ENCODE measurements at places on chromosomes 12 and 14.

- peaks cover 9% of the 10 kb centered on the region for H3K36me3 ChIP-seq
- H3K27ac ChIP-seq: no peak overlapping the region
- no peak overlapping the region for H3K4me3 ChIP-seq
- H3K4me1 ChIP-seq: peaks cover 30% of the 10 kb centered on the region
- H3K27me3 ChIP-seq: no peaks in the 10 kb centered on the region
Measured at GRCh38 chr14:73245480-73246325, 8.4 kb downstream of the PAPLN start.

DNA sequence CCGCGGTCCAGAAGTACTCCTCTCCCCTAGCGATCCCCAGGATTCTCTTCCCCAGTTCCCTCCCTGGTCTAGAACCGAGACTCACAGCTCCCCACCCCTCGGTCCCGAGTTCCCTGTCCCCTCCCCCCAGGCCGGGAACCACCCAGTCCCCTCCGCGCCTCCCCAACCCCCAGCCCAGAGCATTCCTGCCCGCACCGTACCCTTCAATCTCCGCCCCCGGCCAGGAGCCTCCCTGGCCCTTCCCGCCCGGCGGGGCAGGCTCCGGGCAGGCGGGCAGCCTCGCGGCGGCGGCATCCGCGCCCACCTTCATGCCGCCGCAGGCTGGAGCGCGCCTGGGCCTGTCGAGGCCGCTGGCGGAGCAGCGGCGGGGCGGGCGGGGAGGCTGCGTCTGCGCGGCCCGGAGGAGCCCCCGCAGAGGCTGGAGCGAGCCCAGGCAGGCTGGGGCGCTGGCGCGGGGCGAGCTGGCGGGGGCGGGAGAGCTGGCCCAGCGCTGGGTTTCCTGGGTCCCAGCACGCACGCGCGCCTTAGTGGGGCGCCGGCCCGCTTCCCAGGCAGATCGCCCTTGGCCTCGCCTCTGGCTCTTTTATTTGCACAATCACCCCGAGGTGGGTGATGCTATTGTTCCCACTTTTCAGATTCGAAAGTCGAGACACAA lies 22.2 kb upstream of the GPR132 start:
- DNase-seq: peak; percentile 88
- peak overlapping the region; percentile 71 for H3K4me3 ChIP-seq
- H3K4me1 ChIP-seq: peaks cover 43% of the 10 kb centered on the region
- H3K36me3 ChIP-seq: no peaks in the 10 kb centered on the region

DNA sequence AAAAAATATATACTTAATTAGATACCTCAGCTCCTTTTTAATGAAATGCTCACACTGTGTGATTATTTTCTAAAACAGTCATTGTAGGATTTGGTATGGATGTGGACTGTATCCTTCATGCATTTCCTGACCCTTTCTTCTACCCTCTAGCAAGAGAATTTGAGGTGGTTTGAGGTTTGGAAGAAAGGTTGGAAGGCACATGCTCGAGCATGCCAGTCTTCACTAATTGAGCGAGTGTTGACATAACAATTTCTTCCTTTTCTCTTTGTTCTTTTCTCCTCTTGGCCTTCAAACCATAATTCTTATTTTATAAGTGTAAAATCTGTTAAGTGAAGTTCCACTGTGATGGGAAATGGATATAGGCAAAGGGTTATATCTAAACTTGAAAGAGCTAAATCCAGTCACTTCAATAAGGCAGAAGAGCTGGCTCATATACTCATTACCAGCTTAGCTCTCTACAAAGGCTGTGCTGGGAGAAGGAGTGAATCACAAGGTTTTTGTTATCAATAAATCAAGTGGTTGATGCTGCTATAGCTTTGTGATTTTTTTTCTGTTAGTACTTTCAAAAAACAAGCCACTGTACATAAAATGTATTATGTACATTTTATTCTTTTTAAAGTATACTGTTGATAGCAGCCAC lies 16.2 kb upstream of the PTHLH start:
- no peak for DNase-seq
- no peaks in the 10 kb centered on the region for H3K27me3 ChIP-seq
- H3K27ac ChIP-seq: no peak overlapping the region
- H3K36me3 ChIP-seq: no peaks in the 10 kb centered on the region
- H3K4me1 ChIP-seq: no peaks in the 10 kb centered on the region

- DNase-seq: no peak
- H3K36me3 ChIP-seq: no peaks in the 10 kb centered on the region
- H3K27ac ChIP-seq: no peak overlapping the region
Measured at GRCh38 chr14:92751819-92752218, 3.4 kb upstream of the LGMN start.

DNA sequence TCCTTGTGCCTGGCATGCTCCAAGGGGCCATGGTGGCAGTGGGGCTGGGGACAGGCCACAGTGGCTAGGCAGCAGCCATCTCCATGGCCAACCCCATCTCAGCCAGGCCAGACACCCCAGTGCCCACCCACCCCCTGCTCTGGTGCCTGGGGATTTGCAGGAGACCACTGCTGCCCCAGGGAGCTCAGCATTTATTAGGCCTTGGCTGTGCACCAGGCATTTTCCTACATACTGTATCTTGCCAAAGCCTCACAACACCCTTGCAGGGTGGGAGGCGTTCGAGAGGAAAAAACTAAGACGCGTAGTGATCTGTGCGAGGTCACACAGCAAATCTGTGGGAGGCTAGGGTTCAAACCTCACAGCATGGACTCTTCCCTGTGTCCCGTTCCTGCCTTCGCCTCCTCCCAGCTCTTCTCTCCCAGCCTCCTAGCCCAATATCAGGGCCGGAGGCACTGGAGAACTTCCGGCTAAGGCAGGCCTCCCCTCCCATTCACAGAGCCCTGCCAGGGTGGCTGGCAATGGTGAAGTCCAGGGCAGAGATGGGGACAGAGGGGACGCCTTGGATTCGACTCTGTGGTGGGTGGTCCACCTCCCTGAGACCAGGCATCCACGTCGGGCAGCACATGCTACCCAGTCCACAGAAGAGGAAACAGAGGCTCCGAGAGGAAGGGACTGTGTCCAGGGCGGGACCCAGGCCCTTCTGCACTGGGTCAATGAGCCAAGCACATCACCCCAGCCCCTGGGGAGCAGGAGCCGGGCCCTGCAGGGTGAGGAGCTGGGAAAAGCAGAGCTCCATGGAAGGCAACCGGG lies 57.4 kb downstream of the FAM222A start:
- no peaks in the 10 kb centered on the region for H3K36me3 ChIP-seq
- no peak overlapping the region for H3K27ac ChIP-seq
- H3K4me1 ChIP-seq: no peaks in the 10 kb centered on the region
- H3K27me3 ChIP-seq: peaks cover 3% of the 10 kb centered on the region
- peak; percentile 51 for DNase-seq

DNA sequence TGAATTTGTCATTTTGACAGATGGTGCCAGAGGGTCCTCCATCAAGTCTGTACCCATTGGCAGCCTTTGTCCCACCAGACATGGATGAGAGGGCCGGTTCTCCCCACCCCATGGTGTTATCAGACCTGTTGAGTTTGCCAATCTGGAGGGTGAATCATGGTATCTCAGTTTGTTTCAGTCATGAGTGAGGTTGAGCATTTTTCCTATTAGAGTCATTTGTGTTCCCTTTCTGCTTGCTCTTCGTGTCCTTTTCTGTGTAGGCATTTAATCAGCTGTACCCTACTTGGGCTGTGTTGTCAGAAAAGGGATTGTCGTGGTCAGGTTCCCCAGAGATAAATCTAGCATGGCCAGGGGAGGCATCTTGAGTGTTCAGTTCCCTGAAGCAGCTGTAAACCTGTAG lies 30.5 kb downstream of the SLC24A4 start:
- no peak overlapping the region for H3K27ac ChIP-seq
- H3K4me3 ChIP-seq: no peak overlapping the region
- DNase-seq: no peak

DNA sequence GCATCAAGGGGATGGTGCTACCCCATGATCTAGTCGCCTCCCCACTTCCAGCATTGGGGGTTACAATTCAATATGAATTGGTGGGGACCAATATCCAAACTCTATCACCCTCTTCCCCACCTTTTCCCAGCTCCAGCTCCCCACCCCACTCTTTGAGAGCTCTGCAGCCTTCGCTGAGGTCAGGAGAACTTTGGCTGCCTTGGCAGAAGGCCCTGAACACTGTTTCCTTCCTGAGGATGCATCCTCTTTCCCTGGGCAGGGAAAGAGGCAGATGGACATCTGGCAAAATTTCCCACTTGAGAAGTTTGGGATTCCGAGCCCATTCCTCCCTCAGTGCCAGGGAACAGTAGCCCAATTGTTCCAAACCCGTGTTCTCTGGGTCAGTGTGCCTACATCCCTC lies 169.1 kb downstream of the TSPAN9 start:
- peaks cover 8% of the 10 kb centered on the region for H3K4me1 ChIP-seq
- no peaks in the 10 kb centered on the region for H3K27me3 ChIP-seq
- peaks cover 8% of the 10 kb centered on the region for H3K36me3 ChIP-seq
- no peak overlapping the region for H3K4me3 ChIP-seq
- DNase-seq: no peak

DNA sequence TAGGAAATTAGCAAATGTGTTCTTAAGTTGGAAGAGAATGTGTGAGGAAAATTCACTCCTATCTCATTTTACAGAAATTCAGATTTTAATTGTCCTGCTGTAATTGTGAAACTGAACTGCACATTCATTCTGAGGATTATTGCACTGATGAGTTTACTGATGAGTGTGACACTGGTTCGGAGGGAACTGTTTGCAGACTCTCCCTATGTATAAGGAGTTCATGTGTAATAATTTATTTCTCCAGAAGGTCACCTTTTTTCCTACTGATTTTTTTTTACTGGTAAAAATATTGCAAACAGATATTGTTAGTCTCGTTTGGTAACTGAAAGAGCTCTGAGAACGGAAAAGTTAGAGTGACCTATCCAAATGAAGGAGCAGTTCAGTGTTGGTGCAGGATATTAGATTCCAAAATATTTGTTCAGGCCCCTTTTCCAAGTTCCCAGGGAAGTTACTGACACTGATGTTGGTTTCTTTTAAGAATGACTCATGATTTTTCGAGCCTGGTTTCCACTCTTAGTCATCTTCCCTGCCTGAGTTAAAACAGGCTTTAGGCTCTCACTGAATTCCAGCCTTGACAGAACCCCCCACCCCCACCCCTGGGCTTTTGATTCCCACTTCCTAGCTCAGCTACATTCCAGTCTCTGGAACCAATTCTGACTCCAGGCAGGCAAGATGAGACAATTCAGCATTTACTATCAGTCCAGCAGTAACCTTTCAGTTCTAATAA lies 18.4 kb downstream of the ANO6 start:
- peak overlapping the region; percentile 48 for H3K4me3 ChIP-seq
- H3K36me3 ChIP-seq: peaks cover 1% of the 10 kb centered on the region
- DNase-seq: no peak
- H3K27ac ChIP-seq: peak overlapping the region; percentile 95
- no peaks in the 10 kb centered on the region for H3K27me3 ChIP-seq
- H3K4me1 ChIP-seq: peaks cover 75% of the 10 kb centered on the region

- peaks cover 7% of the 10 kb centered on the region for H3K4me1 ChIP-seq
- H3K27ac ChIP-seq: no peak overlapping the region
- H3K4me3 ChIP-seq: no peak overlapping the region
- H3K36me3 ChIP-seq: peaks cover 5% of the 10 kb centered on the region
- DNase-seq: no peak
Measured at GRCh38 chr12:89328151-89329030, 23.9 kb downstream of the DUSP6 start.

GRCh38 chr12:24560831-24561271 lies 388.1 kb downstream of the BCAT1 start:
- no peaks in the 10 kb centered on the region for H3K36me3 ChIP-seq
- H3K4me1 ChIP-seq: peaks cover 35% of the 10 kb centered on the region

GRCh38 chr12:51947246-51947996 lies 4.1 kb upstream of the ACVR1B start:
- H3K4me1 ChIP-seq: peaks cover 5% of the 10 kb centered on the region
- no peak overlapping the region for H3K27ac ChIP-seq
- peaks cover 10% of the 10 kb centered on the region for H3K36me3 ChIP-seq
- H3K4me3 ChIP-seq: no peak overlapping the region
- DNase-seq: no peak

DNA sequence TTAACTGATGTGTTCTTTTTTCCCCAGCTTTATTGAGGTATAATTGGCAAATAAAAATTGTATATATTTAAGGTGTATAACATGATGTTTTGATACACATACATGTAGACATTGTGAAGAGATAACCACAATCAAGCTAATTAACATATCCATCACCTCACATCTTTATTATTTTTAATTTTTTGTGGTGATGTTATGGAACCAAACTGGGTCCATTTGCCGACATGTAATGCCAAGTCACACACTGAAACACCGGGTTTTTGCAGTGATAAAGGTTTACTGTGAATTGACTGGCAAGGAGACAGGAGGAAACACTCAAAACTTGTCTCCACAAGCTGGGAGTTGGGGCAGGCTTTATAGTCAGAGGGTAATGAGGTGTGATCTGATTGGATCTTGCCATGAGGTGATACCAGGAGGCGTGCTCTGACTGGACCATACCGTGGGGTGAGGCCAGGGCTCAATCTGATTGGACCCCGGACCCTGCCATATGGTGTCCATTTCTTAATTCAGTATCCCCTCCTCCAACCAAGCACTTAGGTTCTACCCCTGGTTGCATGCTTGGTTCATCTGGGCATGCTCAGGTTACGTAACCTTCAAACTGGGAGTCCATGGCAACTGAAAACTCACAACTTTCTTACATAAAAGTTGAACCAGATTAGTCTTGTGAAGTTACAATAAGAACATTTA lies 11.8 kb upstream of the WSCD2 start:
- H3K27ac ChIP-seq: no peak overlapping the region
- DNase-seq: no peak
- peaks cover 6% of the 10 kb centered on the region for H3K4me1 ChIP-seq
- no peaks in the 10 kb centered on the region for H3K36me3 ChIP-seq
- peaks cover 29% of the 10 kb centered on the region for H3K27me3 ChIP-seq

GRCh38 chr14:83556065-83556464 lies 1973.9 kb upstream of the FLRT2 start:
- no peak overlapping the region for H3K4me3 ChIP-seq
- H3K4me1 ChIP-seq: peaks cover 35% of the 10 kb centered on the region
- no peak for DNase-seq
- H3K27me3 ChIP-seq: no peaks in the 10 kb centered on the region
- no peaks in the 10 kb centered on the region for H3K36me3 ChIP-seq
- no peak overlapping the region for H3K27ac ChIP-seq

- no peak overlapping the region for H3K4me3 ChIP-seq
- no peak for DNase-seq
- peaks cover 1% of the 10 kb centered on the region for H3K36me3 ChIP-seq
- H3K4me1 ChIP-seq: peaks cover 6% of the 10 kb centered on the region
- no peak overlapping the region for H3K27ac ChIP-seq
- H3K27me3 ChIP-seq: peaks cover 39% of the 10 kb centered on the region
Measured at GRCh38 chr14:96108911-96109310, 69.7 kb downstream of the C14orf132 start.

DNA sequence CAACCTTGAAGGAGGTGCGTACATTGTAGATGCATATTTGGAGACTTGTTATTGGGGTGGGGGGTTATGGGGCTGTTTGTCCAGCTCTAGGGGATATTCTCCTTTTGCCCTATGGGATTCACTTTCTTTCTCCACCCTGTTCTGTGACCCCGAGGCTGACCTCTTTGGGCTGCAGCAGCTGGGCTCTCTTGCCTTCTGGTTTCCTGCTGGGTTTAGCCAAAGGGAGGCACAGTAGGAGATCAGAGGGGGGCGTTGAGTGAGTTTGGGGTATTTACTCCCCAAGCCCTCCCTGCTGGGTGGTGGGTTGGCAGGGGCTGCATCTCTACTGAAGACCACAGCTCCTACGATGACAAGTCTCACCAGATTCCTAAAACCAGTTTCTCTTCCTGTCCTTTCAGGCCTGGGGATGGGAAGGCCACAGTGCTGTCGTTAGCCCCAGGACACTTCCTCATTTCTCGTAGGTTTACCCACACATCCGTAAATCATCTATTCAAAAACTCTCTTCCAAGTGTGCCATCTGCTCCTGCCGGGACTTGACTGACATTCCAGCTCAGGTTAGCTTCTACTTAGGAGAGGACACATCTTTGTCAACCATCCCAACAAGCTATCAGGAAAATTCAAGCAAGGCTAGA lies 127.1 kb downstream of the TMEM30B start:
- H3K36me3 ChIP-seq: peaks cover 2% of the 10 kb centered on the region
- H3K4me1 ChIP-seq: peaks cover 79% of the 10 kb centered on the region
- no peak overlapping the region for H3K4me3 ChIP-seq
- no peaks in the 10 kb centered on the region for H3K27me3 ChIP-seq

Measured in chondrocyte (in vitro differentiated cells).